DMS 273 treated with DMSO at 0.1 percent for 48 hours (cell line): ENCODE measurements at places on chromosomes 13 and 19.

- DNase-seq, result peak; percentile 13
These were observed at the start of gene RGS9BP for GRCh38 chr19:32675720-32676185. TSS of gene RGS9BP (plus strand) at chr19:32675848. CDS start at chr19:32676264, 416 bp downstream.

GRCh38 chr13:92769046-92769445 lies 457.6 kb upstream of the GPC6 start:
- DNase-seq, result no peak

- no peak for DNase-seq
These were observed 116.6 kb downstream of the KL start for GRCh38 chr13:33132644-33133440.

DNA sequence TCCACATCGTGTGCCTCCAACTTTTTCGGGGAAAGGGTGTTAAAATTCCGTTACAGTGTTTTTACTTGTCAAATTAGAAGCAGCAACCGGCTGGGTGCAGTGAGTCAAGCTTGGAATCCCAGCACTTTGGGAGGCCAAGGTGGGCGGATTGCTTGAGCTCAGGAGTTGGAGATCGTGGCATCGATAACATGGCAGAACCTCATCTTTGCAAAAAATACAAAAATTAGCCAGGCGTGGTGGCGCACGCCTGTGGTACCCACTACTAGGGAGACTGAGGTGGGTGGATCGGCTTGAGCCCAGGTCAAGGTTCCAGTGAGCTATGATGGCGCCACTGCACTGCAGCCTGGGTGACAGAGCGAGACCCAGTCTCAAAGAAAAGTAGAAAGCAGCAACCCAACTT lies 1.1 kb upstream of the SLC35E1 start:
- DNase-seq, result no peak

DNA sequence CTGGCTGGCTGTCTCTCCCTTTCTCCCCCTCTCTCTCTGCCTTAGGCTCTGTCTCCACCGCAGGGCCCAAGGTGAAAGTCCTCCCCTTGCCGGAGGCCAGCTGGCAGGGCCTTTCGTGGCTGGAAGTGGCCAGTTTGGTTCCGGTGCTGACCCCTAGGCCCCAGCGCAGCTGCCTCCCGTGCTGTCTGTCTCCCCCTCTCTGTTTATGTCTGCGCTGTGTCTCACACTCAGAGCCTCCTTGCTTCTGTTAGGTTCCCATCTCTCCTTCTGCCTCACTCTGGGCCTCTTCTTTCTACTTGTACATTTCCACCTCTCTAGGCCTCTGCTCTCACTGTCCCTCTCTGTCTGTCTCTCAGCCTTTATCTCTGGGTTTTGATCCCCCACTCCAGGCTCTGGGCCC lies 13.1 kb downstream of the CCDC97 start:
- DNase-seq, result peak; percentile 61

DNA sequence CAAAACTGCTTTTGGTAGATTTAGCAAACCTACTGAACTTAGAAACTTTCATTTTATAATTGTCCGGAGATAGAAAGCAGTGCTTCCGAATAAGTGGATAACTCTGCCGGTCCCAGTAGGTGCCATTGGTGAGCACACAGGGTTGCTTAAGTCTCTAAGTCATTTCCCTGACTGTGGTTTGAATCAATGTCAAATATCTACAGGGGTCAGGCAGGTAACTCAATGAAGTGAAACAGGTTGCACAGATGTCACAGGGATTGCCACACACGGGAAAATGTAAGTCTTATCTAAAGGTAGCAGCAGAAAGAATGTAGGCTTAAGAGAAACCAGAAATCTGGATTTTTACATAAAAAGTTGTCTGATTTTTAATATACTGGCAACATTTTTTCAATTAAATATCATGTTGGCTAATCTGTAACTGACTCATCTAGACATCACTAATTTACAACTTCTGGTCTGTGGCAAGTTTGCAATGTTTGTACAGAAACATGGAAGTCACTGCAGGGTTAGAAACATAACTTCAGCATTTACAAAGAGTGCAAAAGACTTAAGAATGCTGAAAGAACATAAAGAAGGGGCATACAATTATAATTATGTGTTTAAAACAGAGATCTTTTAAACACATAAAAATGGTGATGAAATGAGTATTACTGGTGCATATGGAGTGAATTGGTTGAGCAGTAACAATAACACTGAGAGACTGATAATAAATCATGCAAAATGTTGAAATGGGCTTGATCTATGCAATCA lies 14.3 kb upstream of the LRRC63 start:
- DNase-seq, result no peak

DNA sequence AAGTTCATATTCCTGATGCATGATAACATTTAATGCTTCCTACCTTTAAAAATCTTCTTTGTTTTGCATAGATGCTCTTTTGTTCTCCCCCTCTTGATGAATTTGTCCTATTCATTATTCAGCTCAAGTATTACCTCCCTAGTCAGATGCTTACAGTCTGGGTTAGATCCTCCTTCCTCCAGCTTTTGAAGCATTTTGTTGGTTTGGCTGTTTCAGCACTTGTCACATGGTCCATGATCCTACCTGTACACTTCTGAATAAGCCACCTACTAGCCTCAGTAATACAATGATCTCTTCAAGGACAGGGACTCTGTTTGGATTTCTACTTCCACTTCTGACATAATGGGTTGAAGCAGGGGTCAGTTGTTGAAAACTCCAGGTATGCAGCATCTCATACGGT lies 37.4 kb downstream of the N4BP2L1 start:
- no peak for DNase-seq

DNA sequence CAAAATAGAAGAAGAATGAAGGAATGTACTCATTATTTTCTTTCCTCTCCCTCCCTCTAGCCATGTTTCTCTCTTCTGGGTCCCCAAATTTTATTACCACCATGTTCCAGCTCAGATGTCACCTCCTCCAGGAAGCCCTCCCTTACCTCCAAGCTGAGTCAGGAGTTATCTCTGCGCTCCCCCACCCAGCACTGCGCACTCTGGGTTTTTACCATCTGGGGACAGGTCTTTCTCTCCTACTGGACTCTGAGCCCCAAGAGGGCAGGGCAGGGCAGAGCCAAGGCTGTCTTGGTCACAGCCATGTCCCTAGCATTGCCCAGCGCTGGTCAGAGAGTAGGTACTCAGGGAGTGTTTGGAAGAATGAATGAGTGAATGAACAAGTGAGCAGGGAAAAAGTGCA lies 2.9 kb downstream of the GNG8 start:
- no peak for DNase-seq

DNA sequence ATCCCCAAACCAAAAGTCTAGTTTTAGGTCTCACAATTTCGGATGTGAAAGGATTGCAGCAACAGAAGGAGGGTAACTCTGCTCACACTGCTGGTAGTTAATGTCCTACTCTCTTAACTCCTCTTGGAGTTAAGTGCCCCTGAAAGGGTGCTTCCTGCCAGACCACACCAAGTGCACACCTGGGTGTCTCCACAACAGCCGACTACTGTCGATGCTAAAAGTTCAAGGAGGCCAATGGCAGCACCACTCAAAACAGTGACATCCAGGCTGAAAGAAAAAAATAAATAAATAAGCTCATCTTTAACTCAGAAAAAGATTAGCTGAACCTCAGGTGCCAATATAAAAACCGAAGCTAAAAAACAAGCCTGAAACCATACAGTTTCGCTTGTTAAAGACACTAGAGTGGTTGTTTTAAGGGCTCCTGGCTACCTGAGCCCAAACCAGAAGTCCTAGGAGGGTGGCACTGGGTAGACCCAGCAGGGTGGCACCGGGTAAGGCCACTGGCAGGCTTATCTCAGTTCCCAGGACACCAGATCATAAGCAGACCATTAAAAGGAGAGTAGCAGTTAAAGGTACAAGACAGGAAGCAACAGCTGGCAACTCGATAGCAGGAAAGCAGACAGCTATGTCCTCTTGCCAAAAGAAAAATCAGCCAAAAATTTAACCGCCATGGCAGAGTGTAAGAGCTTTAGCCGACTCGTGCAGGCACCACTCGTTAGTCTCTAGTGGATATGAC lies 39.3 kb downstream of the BRD4 start:
- DNase-seq, result peak; percentile 50

DNA sequence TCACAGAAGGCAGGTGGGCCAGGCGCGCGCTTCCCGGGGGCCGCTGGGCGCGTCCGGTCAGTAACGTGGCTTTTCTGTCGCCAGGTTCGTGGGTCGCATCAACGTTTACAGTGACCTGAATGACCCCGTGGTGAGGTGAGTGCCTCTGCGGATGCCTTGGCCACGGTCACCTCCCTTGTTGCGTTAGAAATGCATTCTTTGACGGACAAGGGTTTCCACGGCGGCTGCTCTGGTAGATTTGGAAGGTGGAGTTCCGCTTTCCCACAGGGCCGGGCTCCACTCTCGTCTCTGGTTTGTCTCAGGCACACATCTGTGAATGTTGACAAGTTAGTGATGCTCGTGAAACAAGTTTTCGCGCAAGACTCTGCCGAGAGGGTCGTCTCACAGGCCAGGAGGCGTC lies 130.0 kb downstream of the ATP11A start:
- no peak for DNase-seq

DNA sequence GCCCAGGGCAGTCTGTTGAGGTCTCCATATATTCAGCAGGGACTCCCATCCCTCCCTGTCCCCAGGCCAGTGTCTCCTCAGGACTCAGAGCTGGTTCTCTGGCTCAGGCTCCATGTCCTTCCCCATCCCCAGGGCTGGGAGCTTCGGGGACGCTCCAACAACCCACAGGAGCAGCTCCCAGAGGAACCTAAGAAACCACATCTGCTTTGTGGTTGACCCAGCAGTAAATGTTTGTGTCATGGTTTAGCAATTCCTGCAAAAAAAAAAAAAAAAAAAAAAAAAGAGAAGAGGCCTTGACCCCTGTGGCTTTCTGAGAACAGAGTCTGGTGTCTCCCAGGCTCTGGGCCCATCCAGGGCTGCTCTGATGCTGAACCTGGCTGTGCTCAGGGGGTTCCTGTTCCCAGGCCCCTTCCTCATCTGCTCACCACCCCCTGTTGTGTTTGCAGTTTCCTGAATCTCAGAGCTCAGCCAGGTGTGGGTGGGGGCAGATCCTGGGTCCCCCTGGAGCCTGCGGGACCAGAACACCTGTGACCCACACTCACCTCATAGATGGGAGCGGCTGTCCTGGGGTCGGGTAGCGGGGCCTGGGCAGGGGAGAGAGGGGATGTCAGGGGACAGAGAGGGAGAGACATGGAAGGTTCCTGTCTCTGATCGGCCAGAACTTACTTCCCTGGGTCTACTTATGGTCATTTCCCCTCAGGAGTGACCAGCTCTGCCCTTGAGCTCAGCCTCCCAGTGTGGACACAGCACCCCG lies 25.2 kb upstream of the CEACAM1 start:
- DNase-seq, result no peak

DNA sequence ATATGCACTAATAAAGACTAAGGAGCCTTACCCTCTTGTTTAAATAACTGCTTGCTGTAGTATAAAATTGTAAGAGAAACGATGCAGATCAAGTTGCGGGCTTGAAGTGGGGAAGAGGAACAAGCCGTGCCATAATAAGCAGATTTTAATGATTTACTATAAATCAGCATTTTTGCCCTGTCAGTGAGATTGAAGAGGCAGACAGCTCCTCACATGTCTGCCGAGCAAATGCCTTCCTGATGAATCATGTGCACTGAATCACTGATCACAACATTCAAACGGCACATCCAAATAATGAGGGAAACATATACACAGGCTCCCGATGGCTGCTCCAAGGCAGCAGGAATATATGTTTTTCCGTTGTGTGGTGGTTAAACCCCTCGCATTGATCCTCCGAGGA lies 282.9 kb downstream of the TSHZ3 start:
- DNase-seq, result no peak

DNA sequence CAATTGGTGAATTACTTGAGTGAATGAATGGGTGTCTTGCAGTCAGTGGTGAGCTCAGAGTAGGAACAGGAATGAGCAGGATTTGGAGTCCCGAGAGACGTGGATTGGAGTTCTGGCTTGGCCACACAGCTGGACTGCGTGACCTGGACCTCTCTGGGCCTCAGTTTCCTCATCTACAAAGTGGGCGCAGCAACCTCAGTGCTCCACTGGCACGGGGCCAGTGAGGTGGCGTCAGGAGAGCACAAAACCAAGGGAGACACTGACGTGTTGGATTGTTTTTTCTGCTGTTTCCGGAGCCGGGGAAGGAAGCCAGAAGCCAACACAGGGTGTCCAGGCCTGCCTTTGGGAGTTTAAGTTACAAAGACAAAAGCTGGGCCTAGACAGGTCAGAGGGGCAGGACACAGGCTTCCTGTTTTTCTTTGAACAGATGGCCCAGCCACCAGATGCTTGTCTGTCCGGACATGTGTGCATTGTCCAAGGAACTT lies 6.5 kb upstream of the DOCK6 start:
- DNase-seq, result no peak

- DNase-seq, result no peak
These were observed 678.9 kb upstream of the SLITRK5 start for GRCh38 chr13:86992251-86992650.

DNA sequence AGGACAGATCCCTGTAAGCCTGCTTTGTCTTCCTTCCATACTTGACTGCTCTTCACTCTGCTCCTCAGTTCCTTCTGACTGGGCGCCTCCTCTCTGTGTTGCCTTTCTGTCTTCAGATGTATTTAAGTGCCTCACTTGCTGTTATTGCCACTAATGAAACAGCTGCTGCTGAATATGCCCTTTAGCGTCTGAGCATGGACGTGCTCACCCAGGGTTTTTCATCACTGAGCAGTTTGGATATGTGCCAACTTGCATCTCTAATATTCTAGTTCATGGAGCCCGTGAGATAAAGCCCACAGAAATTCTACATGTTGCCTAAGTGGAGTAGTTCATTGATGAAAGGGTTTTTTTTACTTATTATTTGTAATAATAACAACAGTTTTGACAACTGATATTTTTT lies 198.2 kb downstream of the MYO16 start:
- DNase-seq, result no peak

DNA sequence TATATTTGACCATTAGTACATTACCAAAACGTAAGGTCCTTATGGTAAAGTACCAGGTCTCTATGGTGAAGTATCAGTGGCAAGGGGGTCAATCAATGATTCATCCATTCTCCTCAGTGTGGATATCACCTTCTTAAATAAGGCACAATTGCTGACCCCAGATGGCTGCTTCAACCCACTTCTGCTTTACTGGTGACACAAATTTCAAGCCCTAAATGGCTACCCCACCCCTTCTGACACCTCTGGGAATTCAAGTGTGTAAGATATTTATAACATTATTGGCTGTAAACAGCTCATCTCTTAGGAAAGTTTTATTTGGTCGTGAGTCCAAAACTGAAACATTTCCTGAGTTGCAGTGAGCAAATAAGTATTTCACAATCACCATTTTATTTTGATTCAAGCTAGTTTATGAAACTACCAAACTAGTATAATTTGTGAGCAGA lies 7.9 kb upstream of the WBP4 start:
- no peak for DNase-seq

DNA sequence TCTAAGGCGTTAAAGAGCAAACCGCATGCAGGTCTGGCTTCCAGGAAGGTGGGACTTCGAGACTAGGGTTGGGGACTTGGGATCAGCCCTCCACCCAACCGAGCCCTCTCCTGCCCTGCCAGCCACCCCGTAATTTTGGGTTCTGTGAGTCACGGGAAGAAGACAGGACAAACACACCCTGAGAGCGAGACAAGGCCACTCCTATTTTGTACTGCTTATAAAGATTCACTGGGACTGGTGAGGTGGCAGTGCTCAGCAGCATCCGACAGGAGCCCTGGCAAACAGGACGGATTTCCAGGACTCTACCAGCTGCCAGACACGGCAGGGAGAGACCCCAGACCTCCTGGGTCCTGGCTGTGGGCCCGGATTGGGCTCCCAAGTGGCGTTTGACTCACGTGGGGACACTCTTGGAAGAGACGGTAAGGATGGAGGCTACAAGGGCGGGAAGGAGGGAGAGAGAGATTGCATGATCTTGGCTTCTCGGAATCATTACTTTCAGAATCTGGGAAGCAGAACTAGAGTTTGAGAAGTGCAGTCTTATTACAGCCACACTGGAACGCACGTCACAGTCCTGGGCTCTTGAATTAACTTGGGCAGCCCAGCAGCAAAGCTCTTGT lies at the start of gene C5AR2:
Gene C5AR2 (plus strand): TSS at position 245 of the 617 bp plus-strand sequence. CDS start 8,625 bp downstream, outside the sequence.
- DNase-seq, result no peak
